Hepatocyte (in vitro differentiated cells): ENCODE measurements at places on chromosomes 11 and 22. TPM values are rescaled to one million over a fixed set of nuclear protein-coding genes. Genes with fewer than 3 reads are reported as not detected.

UBQLNL gene
- polyA plus RNA-seq, result 0.52 TPM in 1 of 2 replicates, not detected in the other

LYVE1 gene
- 2.9 and 4.3 TPM in 2 replicates for polyA plus RNA-seq

MS4A14 gene
- polyA plus RNA-seq, result not detected in 2 replicates

MS4A6E gene
- not detected in 2 replicates for polyA plus RNA-seq

MYO7A gene
- polyA plus RNA-seq, result 10.1 and 12.6 TPM in 2 replicates

CELSR1 gene
- 3.0 and 4.9 TPM in 2 replicates for polyA plus RNA-seq

TRPM5 gene
- 0.13 and 0.36 TPM in 2 replicates for polyA plus RNA-seq

KCNQ1OT1 gene
- polyA plus RNA-seq, result 3.1 and 4.0 TPM in 2 replicates

LMNTD2 gene
- polyA plus RNA-seq, result 15.9 and 19.1 TPM in 2 replicates

C11orf16 gene
- polyA plus RNA-seq, result not detected in 2 replicates

JAML gene
- 5.0 and 5.9 TPM in 2 replicates for polyA plus RNA-seq

- DNase-seq, result peak; percentile 90
Measured at GRCh38 chr22:42313804-42314581, 43.5 kb upstream of the TCF20 start.

DNA sequence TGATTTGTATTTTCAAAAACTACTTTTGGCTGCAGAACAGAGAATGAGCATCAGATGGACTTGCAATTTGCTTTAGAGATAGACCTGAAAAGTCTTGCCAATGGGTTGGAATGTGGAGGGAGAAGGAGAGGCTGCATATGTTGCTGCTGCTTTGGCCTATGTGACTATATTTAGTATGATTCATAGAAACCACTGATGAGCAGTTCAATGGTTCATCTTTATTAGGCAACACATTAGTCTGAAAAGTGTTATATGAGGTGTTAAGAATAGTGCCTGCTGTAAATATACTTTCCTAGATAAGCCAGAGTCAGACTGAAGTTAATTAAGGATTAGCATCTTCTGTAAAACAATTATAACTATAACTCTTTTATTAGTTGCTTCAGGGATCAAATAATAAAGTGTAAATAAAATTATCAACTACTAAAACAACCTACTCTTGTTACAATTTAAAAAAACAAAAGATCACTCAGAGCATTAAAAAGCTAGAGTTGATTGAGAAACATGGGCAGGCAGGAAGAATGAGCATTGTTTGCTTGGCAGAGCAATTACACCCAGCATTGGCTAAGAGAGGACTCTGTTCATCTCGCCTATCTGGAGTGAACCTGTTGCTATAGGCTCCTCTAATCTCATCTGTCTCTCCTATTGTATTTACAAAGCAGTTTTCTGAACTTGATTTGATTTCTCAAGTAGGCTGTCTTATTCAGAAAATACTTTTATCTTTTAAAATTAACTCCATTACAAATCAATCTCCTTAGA, 36.3 kb downstream of the HORMAD2 start:
- DNase-seq, result peak; percentile 39

DNA sequence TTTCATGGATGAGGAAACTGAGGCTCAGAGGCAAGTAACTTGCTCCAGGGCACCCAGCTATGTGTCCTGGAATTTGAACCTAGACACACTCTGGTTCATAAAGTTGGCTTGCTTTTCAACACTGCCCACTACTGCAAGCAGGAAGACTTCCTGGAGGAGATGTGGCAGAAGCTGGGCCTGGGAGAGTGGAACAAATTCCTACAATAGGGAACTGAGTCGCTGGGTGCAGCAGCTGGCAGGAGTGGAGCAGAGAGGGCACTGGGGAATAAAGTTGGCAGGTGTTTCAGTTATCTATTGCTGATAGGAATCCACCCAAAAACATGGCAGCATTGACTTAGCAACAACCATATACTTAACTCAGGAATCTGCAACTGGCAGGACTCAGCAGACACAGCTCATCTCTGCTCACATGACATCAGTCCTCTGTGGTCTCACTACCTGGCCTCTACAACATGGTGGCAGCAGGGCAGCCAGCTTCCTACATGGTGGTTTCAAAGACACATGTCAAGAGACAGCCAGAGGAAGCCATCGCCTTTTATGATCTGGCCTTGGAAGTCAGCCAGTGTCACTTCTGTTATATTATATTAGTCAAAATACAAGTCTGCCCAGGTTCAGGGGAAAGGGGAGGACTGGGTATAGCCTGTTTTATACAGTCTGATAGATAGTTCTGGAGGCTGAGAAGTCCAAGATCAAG, 10.6 kb upstream of the CARD10 start:
- DNase-seq, result no peak

GRCh38 chr22:44625981-44626687, 75.9 kb upstream of the PRR5 start:
- DNase-seq, result peak; percentile 81

- DNase-seq, result no peak
Measured at GRCh38 chr11:18927550-18928322, 11.5 kb downstream of the MRGPRX1 start.

- no peak for DNase-seq
Measured at GRCh38 chr11:86314636-86315035, 12.6 kb downstream of the HIKESHI start.

DNA sequence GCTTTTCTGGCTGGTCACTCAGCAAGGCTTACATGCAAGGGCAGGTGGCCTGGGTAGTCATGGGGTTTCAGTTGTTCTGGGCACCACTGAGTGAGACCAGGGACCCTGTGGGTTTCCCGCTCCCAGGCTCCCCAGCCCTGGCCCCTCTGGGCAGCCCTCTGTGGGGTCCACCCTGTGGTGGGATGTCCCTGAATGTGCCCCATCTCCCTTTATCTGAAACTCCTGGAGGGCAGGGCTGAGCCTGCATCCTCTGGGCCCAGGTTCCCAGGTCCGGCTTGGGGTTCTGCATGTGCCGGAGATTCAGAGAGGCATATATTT, 1041.0 kb downstream of the BRD1 start:
- no peak for DNase-seq

DNA sequence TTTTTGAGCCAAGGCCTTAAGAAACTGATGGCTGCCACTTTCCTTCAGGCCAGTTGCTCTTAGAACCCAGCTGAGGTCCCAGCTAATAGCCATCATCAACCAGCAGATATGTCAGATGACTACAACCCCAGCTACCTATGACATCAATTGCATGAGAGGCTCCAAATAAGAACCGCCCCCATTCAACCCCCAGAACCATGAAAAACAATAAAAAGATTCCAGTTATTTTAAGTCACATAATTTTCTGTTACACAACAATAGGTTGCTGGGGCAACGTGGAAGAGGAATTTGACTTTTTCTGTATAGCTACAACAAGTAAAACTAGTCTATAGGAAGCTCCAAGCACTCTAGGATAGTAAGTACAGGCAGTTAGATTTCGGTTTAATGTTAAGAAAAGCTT, 216.3 kb upstream of the MTNR1B start:
- no peak for DNase-seq

- DNase-seq, result no peak
Measured at GRCh38 chr11:128477811-128478210, 109.5 kb downstream of the ETS1 start.

DNA sequence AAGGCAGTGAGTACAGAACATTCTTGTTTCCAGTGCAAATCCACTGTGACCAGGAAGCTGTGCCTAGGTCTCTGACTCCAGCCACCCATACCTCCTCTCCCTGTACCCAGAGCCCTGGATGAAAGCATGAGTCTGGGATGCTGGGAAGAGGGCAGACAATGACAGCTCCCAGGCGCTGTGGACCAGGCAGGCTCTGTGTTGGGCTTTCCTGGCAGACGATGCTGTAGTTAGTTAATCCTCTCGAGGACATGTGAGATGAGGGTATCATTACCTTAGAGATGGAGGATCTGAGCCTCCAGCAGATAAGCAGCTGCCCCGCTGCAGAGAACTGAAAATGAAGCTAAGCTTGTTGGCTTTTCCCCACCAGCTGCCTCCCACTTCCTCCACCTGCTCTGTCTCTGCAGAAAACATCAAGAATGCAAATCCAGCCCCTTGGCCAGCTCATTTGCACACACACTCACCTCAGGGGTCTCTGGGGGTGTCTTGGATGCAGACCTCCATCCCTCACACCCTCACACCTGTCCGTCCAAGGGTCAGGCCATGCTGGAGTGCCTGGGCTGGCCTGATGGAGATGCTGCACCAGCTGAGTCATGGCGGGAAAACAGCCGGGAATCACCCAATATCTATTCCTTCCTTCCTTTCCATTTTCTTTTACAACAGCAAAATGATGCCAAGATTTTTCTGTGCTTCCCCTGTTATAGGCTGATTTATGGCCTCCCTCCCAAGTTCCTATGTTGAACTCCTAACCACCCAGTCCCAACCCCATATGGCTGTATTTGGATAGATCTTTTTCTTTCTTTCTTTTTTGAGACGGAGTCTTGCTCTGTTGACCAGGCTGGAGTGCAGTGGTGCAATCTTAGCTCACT, 94.9 kb upstream of the SEPTIN5 start:
- DNase-seq, result no peak

- peak; percentile 86 for DNase-seq
Measured at GRCh38 chr22:29154364-29155048, 51.2 kb upstream of the EMID1 start.

DNA sequence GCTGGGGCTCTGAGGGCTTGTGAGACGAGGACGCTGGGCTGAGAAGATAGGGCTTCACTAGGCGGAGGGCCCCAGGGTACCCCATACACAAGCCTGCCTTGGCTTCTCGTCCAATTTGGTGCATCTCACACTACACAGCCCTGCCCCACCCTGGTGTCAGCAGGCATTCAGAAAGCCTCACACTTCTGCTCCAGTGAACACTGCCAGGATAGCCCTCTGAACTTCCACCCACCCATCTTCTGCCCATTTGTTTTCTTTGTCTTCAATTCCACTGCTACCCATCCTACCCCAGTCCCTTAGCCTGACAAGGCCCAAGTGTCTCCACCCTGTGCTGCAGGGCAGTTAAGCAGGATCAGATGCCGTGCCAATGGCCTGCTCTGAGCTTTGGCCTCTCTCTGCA, 1.9 kb upstream of the BUD13 start:
- DNase-seq, result no peak

- peak; percentile 49 for DNase-seq
Measured at GRCh38 chr22:49481659-49482399, 345.8 kb downstream of the BRD1 start.

- peak; percentile 86 for DNase-seq
Measured at GRCh38 chr11:101860696-101861427, 53.9 kb upstream of the CEP126 start.
